ENCODE measurements at places on chromosomes 3 and 15. TPM values are rescaled to one million over a fixed set of nuclear protein-coding genes. Genes with fewer than 3 reads are reported as not detected.

DNA sequence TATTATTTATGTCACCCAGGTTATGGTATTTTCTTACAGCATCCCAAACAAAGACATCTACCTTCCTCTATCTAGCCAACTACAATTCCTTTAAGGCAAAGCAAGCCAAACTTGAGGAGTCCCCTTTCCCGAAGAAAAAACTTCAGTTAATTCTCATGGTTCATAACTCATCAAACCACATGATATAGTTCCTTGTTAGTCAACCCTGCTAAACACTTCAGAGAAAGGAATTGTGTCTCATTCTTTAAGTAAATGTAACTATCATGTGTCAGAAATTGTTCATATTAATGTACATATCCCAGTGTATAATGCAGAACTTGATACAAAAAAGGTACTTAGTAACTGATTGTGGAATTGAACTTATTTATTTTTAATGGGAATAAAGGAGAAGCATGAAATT lies 44.4 kb downstream of the ST3GAL6 start:
- no peak for DNase-seq

DNA sequence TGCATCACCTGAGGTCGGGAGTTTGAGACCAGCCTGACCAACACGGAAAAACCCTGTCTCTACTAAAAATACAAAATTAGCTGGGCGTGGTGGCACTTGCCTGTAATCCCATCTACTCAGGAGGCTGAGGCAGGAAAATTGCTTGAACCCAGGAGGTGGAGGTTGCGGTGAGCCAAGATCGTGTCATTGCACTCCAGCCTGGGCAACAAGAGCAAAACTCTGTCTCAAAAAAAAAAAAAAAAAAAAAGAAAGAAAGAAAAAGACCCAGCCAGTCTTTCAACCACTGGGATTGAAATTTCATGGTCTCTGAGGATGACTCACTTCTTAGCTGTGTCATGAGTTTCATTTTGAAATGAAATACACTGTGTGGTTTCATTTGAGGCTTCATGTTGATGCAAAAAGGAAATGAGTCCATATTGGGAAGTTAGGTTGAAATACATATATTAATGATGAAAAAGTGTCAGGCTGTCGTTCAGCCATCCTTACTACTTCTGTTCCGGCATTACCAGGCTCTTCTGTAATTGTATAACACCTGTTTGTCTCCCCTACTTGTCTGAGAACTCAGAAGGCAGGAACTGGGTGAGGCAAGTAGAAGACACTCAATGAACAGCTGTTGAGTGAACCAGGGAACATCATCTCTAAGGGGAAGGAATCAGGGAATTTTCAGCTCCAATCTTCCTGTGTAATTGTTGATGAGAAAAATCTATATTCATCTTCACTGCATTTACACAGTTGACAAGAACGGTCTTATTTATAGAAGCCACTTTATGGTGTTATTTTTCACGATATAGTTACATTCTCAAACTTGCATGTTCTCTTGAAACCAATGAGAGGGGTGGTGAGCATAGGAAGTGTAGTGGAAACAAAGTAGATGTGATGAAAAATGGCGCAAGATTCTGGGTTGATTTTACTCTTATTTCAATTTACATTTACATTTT lies 87.4 kb downstream of the NFKBIZ start:
- peak; percentile 32 for DNase-seq

- no peak for DNase-seq
These were observed 60.8 kb downstream of the GREM1 start for GRCh38 chr15:32778391-32779176.

- DNase-seq: no peak
These were observed 10.6 kb downstream of the ALDH1A3 start for GRCh38 chr15:100890051-100890720.

DNA sequence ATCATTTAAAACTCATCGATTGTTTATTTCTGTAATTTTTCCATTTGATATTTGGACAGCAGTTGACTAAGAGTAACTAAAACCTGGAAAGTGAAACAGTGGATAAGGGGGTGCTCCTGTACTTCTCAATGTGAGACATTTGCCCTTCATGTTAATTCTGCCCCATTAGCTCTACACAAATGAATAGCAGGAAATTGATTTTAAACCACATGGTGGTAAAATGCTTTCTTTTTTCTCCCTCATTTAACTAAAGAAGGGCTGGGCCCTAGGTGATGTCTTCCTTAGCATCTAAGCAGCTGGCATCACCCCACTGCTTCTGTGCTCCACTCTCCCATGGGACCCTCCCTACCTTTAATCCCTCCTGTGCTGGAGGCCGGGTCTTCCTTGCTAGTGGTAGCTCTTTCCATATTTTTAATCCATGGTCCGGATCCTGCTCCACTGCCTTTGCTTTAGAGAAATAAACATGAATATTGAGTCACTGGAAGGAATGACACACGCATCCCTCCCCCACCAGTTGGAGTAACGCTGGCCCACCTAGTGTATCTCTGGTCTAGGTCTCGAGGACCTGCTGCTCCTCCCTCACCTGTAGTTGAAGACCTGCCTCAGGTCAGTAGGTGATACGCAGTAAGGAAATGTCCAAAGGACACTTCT lies 30.2 kb upstream of the LAMP3 start:
- DNase-seq: no peak

The COPS2 gene
- 121 TPM for total RNA-seq

DNA sequence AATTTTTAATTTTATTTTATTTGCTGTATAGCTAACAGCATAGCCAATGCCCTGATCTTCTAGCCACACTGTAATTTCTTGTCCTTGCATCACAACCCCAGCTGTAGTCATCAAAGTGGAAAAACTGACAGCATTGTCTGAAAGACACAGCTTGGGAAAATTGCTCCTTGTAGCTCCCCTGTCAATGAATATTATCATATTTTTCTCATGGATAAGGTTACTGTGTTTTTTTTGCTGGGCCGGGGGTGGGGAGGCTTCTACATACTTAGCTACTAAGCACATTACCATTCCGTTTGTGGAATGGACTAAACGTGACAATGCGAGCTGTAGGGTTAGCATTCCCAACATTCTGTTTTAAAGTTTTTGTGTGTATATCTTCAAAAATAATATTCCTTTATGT lies 381.3 kb downstream of the TIGIT start:
- DNase-seq: no peak

The FANCD2 gene
- total RNA-seq: 12.7 TPM

DNA sequence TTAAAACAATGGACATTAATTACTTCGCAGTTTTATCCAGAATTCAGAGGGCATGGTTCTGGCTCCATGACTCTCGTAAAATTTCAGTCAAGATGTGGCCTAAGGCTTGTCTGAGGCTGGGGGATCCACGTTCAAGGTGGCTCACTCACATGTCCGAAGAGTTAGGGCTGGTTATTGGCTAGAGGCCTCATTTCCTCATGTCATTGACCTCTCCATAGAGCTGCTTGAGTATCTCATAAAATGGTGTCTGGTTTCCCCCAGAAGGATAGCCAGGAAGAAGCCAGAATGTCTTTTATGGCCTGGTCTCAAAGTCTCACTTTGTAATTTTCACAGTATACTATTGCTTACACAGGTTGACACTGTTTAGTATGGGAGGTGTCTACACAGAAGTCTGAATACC lies 67.3 kb upstream of the DCBLD2 start:
- no peak for DNase-seq

DNA sequence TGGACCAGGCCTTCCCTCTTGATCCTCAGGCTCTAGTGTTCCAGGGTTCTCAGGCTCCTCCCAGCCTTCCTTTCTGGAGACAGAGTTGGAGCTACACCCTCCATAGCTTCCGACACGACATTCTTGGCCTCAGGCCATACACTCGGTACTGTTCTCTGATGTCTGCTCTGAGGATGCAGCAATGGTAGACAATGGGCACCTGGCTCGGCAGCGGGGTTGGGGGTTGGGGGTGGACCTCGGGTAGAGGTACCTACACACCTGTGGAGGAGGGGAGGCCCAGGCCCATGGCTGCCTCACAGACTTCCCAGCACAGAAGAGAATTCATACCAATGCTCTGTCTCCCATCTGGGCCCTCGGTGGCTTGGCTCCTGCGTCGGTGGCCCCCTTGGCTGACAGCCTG lies 21.4 kb downstream of the CCDC13 start:
- DNase-seq: no peak

- DNase-seq: peak; percentile 31
These were observed 37.8 kb downstream of the EHHADH start for GRCh38 chr3:185215873-185216606.

- no peak for DNase-seq
These were observed 24.5 kb upstream of the BFSP2 start for GRCh38 chr3:133375403-133375745.

GRCh38 chr3:196554205-196554604 lies 14.1 kb downstream of the WDR53 start:
- DNase-seq: no peak

DNA sequence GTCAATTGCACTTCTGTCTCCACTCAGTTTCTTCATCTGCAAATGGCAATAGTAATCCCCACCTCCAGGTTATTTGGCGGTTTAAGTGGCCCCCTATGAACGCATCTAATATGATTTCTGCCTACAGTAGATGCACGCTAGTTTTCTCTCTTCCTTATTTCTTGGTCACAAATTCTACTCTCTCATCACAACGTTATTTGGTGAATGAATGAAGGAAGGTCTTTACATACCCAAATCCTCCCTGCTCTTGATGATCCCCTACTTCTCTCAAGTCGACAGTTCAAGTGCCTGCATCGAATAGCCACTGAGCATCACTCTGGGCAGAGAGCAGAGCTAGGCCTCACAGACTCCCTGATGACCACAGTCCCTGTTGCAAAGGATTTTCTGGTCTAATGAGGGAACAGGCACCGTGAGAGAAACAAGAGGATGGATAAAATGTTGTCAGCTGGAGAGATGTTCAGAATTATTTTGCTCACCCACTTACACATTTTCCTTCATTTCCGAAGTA lies 181.2 kb upstream of the SMAD3 start:
- no peak for DNase-seq

The IVD gene
- total RNA-seq: 52.8 TPM

DNA sequence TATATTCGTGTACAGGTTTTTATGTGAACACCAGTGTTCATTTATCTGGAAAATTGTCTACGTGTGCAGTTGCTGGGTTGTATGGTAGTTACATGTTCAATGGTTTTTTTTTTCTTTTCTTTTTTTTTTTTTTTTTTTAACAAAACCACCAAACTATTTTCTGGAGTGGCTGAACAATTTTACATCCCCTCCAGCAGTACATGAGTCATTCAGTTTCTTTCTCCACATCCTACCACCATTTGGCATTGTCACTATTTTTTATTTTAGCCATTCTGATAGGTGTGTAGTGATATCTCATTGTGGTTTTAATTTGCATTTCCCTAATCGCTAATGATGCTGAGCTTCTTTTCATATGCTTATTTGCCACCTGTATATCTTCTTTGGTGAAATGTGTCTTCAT lies 256.3 kb upstream of the EOMES start:
- no peak for DNase-seq
